ENCODE measurements at places on chromosomes 3 and 15.
A peak's percentile ranks its signal among the peaks of the same experiment; 100 is the strongest.

DNA sequence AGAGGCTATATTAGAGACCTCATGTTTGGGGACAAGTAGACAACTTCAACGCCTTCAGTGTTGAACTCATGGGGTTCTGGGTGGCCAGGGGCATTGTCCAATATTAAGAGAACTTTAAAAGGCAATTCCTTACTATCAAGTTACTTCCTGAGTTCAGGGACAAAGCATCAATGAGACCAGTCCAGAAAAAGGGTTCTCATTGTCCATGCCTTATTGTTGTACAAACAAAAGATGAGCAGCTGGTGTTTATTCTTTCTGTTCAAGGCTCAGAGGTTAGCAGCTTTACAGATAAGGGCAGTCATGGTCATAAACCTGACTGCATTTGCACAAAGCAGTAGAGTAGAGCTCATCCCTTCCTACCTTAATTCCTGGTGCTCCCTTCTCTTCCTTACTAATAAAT is 18.5 kb upstream of the PDHB start:
- no peak for DNase-seq

DNA sequence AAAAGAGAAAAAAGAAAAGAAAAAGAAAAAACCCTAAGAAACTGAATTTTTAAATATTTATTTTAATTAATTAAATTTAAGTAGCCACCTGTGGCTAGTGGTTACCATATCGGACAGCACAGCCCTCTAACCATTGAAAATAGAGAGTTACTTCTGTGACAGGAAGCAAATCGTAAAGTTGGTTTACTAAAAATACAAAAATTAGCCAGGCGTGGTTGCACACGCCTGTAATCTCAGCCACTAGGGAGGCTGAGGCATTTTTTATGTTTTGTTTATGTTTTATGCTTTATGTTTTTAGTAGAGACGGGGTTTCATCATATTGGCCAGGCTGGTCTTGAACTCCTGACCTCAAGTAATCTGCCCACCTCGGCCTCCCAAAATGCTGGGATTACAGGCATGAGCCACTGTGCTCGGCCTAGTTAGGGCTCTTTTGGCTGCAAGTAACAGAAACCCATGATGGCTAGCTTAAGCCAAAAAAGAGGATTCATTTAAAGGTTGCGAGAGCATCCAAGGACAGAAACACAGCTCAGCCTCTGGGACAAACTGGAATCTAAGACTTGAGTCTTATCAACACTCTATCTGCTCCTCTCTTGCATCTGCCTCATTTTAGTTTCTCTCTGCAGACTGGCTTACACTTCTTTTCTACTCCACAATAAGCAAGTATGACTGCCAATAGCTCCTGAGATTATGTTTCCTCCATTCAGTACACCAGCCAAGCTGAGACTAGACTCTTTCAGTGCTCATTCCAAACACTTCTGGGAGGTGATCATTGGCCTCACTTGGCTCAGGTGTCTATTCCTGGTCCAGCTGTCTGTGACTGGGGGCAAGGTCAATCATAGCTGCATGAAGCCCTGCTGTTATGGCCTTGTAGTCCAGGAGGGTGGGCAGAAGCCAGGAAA is 6.8 kb upstream of the SKIL start:
- no peak for DNase-seq

DNA sequence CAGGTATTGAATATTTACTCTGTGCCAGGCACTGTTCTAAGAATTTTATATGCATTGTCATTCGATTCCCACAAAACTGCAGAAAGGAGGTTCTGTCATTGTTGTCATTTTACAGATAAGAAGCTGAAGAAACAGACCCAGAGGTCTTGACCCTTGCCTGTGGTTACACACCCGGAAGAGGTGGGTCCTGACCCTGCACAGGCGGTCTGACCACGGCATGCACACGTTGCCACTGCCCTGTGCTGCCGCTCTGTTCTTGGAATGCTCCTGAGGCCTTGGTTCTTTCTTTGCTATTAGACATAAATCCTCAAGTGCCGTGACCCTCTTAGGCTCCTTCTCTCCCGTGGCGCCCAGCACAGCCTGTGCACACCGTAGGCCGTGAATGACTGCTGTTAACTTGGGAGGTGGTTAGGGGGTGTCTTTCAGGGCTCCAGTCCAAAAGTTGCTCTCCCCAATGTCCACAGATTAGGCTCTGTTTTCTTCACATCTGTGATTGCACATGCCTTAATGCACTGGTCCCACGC is 74.1 kb upstream of the PLXNA1 start:
- DNase-seq: no peak

DNA sequence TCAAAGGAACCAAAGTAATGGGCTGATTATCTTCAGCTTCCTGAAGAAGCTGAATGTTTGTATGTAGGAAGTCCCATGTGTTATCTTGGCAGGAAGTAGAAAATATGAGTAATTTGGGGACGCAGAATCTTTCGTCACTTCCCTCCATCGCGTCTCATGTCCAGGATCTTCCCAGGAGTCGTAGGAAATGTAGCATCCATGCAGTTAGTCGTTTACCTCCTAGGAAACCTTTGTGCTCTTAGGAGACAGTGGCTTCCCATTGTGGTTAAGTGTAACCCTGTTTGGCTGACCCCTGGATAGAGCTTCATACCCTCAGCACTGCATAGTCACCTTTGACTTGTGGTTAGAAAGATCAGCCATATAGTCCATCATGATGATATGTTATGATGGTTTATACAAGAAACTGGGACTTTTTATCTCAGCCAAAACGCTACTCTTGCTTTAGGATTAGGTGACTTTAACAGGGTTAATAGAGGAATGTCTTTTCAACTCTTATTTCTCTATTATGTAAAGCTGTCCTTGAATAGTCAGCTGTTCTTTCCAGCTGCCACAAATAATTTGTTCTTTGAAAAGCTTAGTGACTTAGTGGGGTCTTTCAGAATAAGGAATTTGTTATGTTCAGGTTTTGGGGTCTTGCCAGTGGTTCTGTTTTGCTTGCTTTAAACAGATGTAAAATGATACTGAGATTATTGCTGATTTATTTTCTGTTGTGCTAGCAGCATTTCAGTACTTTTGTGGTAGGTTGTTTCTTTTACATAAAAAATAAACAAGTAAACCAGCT is 92.2 kb downstream of the KLHL25 start:
- DNase-seq: peak; percentile 26

DNA sequence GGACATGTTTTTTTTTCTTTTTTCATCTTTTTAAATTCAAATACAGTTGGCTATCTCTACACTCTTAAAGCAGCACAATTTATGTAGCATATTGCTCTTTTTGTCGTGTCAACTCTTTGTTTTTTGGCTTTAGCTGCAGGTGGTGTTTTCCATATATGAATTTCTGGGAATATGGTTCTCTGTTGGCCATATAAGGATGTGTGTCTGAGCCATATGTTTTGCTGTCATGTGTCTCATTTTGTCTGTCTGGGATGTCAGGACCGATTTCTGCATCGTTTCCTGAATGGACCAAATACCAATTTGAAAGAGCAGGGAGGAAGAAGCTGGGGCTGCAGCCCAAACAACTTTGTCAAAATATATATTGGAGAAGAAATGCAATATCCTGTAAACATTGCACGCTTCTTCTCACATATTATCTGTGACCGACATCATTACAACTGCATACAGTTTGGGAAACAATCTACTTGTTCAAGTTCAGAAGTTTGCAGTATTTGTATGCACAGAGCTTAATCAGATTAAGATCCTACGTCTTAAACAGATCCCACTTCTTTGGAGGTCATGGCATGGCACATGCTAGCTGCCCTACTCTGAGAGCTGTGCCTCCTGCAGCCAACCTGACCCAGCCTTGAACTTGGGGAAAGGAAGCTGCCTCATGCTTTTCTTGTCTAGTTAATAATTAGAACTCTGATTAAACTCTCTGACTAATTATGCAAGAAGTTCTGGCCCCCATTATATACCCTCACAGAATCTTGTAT is 4.0 kb upstream of the SATB1 start:
- no peak for DNase-seq

Measured in skeletal muscle cell (primary cell).